NCI-H1105 (cell line): ENCODE measurements at places on chromosomes 12 and 14.

DNA sequence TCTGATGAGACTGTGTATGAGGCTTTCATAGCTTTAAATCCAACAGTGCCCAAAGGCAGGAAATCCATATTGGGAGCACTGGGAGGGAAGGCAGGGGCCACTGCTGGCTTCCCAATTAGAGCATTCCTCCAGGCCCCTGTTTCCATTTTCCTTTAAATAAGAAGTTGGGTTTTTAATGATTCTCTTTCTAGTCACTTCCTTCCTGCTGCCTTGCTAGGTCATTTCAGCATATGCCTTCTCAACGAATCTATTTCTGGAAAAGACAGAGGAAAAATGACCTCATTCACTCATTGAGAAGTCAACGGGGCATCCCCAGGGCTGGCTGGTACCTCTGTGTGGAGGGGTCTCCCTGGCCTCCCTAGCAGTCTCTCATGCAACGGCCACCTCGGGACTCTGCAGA, 43.5 kb downstream of the IGF1 start:
- DNase-seq = no peak

DNA sequence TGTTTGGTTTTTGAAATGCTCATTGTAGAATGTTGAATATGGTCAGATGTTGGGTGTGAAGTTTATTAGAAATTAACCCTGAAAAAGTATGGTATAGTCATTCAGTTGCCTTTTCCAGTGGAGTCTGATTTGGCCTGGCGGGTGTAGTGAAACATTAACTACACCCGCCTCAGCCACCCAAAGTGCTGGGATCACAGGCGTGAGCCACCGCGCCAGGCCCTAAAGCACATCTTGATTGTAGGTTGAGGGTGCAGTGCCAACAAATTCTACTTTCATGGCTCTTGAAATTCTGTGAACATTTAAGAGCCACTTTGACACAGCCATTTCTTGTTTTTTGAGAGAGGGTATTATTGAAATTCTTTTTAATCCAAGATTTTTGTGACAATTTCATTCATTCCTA, 624.9 kb downstream of the DIO2 start:
- peak; percentile 4 for DNase-seq

GRCh38 chr12:51471111-51471864, 46.7 kb downstream of the SLC4A8 start:
- no peak for DNase-seq

- no peak for DNase-seq
Observed at GRCh38 chr12:42124764-42125387, 19.8 kb downstream of the GXYLT1 start.

GRCh38 chr14:27886256-27886655, 880.3 kb upstream of the FOXG1 start:
- no peak for DNase-seq

DNA sequence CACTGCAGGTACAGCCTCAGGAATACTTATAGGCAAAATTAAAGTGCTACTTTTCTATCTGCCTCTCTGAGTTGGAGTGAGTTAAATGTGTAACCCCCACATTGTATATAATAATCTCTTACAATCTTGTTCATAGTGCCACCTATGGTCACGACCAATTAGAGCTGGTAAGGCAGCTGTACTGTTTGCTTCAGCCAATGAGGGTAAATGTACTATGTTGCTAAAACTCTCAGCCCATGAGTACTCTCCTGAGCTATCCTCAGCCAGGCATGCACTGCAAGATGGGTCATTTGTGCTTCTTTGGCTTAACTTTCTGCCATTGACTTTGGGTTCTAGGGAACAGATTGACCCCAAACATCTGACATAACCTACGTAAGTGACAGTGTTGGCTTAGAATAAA, 15.0 kb upstream of the MDM2 start:
- DNase-seq = no peak

- DNase-seq = no peak
Observed at GRCh38 chr14:104942586-104942985, 17.9 kb downstream of the PLD4 start.

DNA sequence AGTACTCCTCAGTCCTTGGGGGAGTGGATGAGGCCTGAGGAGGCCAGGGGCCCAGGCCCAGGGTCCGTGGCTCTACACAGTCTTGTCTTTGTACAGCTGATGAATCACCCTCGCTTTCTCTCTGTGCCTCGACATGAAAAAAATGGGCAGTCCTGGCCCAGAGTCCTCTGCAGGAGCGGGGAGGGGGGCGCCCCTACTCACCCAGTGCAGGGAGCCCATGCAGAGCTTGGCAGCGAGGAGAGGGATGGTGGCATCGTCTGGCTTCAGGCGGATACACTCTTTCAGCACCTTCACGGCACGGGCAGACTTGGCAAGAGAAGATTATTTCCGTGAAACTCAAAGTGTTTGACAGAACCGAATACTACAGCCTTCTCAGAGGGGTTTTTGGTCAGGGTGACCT, 159.3 kb downstream of the TTC7B start:
- DNase-seq = no peak

DNA sequence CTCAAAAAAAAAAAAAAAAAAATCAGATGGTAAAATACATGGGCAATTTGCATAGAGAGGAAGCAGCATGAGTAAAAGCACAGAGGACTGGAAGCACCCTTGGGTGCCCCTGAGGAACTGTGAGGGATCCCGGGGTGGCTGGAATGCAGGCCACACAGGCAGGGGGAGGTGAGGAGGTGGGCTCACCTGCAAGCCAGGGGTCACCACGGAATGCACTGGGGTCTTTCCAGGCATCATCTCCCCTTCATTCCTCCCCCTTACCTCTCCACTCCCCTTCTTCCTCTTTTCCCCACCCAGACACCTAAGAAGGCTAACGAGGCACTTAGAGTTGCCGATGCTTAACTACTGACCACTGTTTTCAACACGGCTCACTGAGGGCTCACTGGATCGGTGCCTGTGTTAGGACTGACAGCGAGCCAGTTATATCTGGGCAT, 14.4 kb upstream of the HIP1R start:
- no peak for DNase-seq

DNA sequence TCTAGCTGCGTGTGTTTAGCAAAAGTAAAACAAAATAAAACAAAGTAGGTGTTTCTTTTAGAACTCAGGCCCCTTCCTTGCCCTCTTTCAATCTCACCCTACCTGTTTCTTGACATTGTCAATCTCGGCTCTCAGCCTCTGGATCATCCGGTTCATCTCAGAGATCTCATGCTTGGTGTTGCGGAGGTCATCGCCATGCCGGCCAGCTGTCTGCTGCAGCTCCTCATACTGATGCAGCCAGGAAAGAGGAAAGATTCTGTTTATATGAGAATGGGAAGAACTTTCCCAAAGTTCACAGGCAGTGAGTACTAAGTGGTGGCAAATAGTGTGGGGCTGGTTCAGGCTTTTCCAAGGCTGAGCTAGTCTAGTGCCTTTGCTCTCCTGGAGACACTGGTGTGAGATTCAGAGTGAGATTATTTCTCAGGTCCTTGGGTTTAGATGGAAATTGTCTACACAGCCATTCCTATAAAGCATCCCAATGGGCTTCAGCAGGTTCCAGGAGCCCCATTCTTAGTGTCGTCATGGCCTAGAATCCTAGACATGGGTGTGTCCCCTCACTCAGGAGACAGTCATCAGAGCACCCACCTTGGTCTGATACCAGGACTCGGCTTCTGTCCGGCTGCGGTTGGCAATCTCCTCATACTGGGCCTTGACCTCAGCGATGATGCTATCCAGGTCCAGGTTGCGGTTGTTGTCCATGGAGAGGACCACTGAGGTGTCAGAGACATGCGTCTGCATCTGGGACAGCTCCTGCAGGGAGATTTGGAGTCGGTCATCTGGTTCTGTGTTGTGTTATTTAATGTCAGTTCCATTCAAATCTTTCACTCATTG, 3.0 kb downstream of the KRT5 start:
- DNase-seq = no peak

DNA sequence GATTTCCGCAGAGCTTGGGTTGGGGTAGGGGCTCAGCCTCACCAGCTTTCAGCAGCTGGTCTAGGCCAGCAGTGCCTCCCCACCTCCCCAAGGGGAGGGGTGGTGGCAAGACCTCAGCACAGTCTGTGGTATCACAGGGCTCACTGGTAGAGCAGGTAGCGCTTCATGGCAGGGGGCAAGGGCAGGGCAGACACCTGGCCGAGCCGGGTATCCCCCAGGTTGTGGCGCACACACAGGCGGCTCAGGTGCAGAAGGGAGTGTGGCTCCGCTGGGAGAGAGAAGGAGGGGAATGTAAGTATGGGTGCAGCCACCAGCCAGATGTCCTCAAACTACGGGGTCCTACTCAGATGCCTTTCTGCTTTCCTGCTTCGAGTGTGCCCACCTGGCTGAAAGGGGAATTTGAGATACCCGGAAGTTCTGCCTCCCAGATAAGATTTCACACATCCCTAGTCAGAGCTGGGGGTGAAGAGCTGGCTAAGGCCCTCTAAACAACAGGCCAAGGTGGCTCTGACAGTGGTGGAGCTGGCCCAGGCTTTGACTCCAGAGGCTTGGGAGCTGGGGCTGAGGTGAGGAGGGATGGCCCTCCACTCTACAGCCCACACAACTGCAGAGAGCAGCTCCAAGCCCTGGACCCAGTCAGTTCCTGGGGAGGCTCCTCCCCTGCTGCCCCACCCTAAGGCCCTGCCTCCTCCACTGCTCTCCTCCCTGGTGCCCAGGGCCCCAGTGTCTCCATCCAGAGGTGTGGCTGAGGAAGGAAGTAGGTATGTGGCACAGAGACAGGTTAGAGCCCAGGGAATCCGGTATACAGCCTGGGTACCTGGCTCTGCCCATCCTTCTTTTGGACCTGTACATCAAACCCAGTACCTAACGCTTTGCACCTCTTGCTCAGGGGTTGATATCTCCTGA, 1.8 kb downstream of the SPSB2 start:
- no peak for DNase-seq

GRCh38 chr14:87758876-87759275, 234.1 kb downstream of the GALC start:
- DNase-seq = no peak

- DNase-seq = no peak
Observed at GRCh38 chr14:29301571-29301970, 535.0 kb downstream of the FOXG1 start.

GRCh38 chr12:53324113-53324778, 2.8 kb upstream of the AAAS start:
- no peak for DNase-seq
